ENCODE measurements at places on chromosomes 12 and 14.

- no peak for DNase-seq
These were observed 2.0 kb upstream of the CREBL2 start for GRCh38 chr12:12609692-12610091.

DNA sequence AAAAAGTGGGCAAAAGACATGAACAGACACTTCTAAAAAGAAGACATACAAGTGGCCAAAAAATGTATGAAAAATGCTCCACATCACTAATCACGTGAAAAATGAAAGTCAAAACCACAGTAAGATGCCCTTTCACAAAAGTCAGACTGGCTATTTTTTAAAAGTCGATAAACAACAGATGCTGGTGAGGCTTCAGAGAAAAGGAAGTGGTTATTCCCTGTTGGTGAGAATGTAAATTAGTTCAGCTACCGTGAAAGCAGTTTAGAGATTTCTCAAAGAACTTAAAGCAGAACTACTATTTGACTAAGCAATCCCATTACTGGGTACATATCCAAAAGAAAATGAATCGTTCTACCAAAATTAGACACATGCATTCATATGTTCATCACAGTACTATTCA lies 237.0 kb downstream of the KIF21A start:
- DNase-seq = no peak

DNA sequence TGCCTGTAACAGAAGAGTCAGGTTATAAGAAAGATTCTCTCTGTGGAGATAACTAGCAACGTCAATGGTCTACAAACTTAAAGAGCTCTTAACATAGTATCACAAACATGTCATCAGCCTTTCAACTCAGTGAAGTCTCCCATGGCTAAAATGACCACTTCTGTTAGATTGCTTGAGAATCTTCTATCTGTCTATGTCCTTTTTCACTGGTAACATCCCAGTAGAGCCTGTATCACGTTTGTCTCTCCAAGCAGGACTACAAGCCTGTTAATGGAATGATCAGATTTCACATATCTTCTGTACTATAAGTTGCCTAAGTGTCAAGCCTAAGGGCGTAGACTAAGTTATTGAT lies 50.7 kb downstream of the SLC2A13 start:
- DNase-seq = no peak

GRCh38 chr14:87908550-87908949 lies 84.4 kb downstream of the GALC start:
- no peak for DNase-seq
